Activated T-helper 1 cell treated with anti-CD3 and anti-CD28 coated beads, Interleukin-12 subunit alpha, Interleukin-12 subunit beta, Interleukin-2, Interleukin-4 antibody, amounts not matched to agents 30 ng/mL and 10 ng/mL and 1 ng/mL, durations not matched to agents 14 hours and 24 hours and 36 hours (primary cell): ENCODE measurements at places on chromosomes 2 and 18.

- DNase-seq, result no peak
Measured at GRCh38 chr2:118644190-118644589, 203.3 kb downstream of the EN1 start.

- no peak for DNase-seq
Measured at GRCh38 chr18:60389314-60389713, 16.7 kb upstream of the MC4R start.

- no peak for DNase-seq
Measured at GRCh38 chr2:218986148-218986761, 1.3 kb upstream of the FEV start.

DNA sequence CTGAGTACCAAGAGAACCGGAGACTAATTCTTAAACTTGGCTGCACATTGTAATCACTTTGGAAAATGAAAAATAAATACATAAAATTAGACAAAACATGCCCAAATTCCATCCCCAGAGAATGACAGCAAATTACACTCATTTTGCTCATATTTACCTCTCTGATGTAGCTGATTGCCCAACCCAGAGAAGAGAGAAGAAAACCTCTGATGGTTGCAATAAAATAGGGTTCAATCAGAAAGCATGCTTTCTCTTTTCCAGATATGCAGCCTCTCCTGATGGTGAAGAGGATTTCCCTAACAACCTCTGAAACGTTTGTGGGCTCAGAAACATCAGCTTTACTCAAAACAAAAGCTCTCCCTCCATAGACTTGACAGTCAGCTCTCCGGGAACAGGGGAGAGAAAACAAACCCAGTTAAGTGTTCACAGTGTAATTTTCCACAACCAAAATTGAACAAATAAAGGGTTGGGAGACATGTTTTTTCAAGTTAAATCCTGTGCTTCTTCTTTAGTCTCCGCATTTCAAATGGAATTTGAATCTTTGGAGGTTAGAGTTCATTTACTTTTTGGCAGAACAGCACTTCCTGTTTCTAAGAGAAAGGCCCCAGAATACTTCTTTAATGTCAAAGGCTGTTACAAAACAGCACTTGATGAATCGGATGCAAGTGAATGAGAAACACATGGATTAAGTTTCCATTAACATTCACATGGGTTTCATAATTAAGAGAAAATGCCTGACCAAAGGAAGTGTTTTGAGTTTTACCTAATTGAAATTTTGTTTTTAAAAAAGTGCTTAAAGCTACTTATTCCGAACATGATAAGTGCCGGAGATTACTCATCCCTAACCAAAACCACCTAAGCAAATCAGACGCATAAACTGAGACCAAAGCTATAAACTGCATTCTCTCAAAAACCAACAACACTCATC is 570.1 kb upstream of the SYT4 start:
- DNase-seq, result no peak

DNA sequence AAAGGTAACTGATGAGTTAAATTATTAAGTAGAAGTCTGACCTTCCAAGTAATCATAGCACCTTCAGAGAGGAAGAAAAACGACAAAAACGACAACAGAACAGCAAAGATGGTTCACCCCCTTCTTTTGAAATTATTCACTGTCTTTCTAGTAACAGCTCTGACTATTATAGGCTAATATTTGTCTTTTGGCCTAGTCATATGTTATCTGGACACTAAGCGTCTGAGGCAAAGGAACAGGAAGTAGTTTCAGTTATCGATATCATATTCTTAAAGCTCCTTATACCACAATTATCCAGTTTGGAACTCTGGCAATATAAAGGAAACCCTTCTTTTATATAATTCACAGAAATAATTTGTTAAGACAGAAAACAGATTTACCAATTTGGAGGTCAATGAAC is 27.6 kb upstream of the SLC40A1 start:
- no peak for DNase-seq

DNA sequence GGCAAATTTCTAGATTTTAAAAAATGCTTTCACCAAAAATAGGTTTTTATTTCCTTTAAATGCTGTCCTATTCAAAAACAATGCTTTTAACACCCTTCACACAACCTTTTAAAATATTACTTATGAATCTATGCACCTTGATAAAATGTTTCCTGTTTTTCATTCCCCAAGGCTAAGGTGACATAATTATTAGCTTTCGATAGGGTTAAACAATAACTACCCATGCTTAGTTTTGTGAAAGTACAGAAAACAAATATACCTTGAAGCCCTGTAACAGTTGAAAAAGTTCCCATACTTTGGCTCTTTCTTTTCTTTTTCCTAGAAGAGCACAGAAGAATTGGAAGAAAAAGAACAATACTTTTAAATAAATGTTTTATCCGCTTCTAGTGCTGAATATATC is 54.9 kb upstream of the ITPRID2 start:
- DNase-seq, result no peak

DNA sequence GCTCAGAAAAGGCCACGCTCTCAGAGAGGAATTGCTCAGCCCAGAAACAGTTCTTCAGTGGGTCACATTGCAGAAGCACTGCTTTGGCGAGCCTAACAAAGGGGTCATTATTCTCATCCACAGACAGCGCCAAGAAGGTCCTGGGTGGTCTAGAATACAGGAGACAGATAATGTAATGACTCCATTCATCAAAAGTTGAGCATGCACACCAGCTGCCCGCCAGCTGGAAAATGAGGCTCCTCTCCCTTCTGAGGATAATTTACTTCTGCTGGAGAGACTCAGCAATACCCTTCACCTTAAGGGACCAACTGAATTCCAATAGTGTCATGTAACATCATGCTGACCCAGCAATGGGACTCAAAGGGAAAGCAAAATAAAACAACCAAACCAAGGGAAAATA is 79.9 kb downstream of the TRIB2 start:
- DNase-seq, result no peak

- no peak for DNase-seq
Measured at GRCh38 chr2:16395601-16396000, 270.0 kb downstream of the CYRIA start.

DNA sequence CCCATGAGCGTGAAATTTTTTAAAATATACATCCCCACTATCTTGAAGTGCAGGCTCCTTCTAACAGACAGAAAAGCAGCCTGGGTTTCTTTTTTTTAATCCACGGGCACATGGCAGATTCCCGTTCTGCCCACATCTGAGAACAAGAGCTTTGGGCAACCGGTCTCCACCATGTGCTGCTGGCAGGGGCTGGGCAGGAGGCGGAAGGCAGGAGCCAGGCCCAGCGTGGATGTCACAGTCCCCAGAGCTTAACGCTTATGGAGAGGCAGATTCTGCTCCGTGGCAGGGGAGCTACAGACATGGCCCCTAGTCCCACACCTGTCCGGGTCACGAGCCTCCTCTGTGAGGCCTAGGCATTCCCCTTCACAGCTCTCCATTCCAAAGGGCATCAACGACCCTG is 503.0 kb upstream of the MYT1L start:
- no peak for DNase-seq

DNA sequence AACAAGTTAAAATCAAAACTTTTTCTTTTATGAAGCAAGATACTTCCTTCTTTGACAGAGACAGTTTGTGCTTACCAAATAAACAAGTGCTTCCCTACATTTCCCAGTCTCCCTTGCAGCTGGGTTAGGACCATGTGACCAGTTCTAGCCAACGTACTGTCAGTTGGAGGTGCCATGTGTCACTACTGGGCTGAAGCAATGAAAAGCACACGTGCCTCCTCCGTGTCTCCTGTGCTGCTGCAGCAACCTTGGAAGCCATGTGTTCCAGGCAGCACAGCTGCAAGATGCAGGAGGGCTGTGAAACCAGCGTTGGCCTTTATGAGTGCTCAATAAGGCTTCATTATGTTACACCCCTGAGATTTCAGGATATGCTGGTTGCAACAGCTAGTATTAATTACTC is 93.2 kb downstream of the DHRS9 start:
- DNase-seq, result no peak

GRCh38 chr2:239278361-239278760 is 122.5 kb downstream of the HDAC4 start:
- DNase-seq, result no peak

DNA sequence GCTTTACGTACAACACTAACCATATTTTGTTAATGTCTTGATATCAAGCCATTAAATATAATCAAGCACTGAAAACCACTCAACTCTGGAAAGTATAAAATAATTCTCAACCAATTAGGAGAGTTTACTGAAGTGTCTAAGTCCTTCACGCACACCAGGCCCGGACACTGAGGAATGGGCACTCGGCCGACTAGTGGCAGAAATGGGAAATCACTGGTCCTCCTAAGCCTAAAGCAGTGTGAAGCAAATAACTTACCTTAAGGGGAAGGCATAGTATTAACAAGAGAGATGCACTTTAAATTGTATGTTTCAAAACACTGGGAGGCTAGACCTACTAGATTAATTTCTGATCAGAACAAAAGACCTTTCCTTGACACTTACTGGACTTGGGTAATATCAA is 45.7 kb downstream of the FAM210A start:
- DNase-seq, result no peak

GRCh38 chr2:34474646-34475045 is 875.5 kb upstream of the FAM98A start:
- DNase-seq, result no peak
